ENCODE measurements at places on chromosomes 7 and 10. TPM values are rescaled to one million over a fixed set of nuclear protein-coding genes. Genes with fewer than 3 reads are reported as not detected.

RARRES2 gene
- 261 TPM for total RNA-seq

GSDME gene
- total RNA-seq = 8.8 TPM

NPM3 gene
- 8.0 TPM for total RNA-seq

DLG5 gene
- 31.3 TPM for total RNA-seq

CH25H gene
- 8.8 TPM for total RNA-seq

ANKRD61 gene
- total RNA-seq = 0.27 TPM

NET1 gene
- 86.2 TPM for total RNA-seq

ABCB1 gene
- 21.0 TPM for total RNA-seq

MKX gene
- total RNA-seq = 0.94 TPM

SPDYE8 gene
- total RNA-seq = not detected

CCL26 gene
- total RNA-seq = 4.3 TPM

DMTF1 gene
- total RNA-seq = 147 TPM

FRMPD2 gene
- 0.13 TPM for total RNA-seq

INTS1 gene
- total RNA-seq = 78.4 TPM

HTR7 gene
- 0.94 TPM for total RNA-seq

SPDYE5 gene
- not detected for total RNA-seq

CARD11 gene
- total RNA-seq = 3.9 TPM

NEUROG3 gene
- total RNA-seq = not detected

TFPI2 gene
- 4.1 TPM for total RNA-seq

HACD1 gene
- 3.0 TPM for total RNA-seq

TMEM196 gene
- not detected for total RNA-seq

RBM20 gene
- total RNA-seq = 0.67 TPM

NEUROD6 gene
- not detected for total RNA-seq

LRGUK gene
- total RNA-seq = 0.76 TPM

CTTNBP2 gene
- total RNA-seq = 21.5 TPM
